ENCODE measurements at places on chromosomes 5 and 9.
A peak's percentile ranks its signal among the peaks of the same experiment; 100 is the strongest.

DNA sequence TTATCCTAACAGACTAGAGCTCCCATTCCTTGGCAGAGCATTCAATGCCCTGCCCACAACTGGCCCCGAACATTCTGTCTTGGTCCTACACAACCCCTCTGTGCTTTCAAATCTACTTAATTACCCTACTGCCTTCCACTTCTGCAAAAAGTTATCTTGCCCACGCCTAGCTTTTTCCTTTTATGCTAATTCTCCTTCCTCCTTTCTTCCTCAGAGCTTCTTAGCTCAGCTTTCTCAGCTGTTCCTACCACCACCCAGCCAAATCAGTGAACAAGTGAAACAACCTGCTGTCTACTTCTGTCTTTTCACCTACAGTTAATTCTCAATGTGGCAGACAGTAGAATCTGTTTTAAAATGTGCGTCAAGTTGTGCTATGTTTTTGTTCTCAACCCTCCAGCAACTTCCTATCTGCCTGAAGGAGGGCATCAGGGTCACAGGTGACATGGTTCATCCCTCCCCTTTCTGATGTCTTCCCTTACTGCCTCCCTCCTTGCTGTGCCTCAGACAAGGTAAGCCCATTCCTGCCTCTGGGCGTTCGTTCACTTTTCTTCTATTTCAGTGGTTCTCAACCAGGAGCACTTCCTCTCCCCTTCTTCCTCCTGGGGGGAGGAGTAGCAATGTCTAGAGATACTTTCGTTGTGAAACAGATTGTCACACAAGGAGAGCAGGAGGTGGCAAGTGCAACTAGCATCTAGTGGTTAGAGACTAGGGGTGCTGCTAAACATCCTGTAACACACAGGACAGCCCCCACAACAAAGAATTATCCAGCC is 1.3 kb upstream of the REEP5 start:
- DNase-seq: no peak

DNA sequence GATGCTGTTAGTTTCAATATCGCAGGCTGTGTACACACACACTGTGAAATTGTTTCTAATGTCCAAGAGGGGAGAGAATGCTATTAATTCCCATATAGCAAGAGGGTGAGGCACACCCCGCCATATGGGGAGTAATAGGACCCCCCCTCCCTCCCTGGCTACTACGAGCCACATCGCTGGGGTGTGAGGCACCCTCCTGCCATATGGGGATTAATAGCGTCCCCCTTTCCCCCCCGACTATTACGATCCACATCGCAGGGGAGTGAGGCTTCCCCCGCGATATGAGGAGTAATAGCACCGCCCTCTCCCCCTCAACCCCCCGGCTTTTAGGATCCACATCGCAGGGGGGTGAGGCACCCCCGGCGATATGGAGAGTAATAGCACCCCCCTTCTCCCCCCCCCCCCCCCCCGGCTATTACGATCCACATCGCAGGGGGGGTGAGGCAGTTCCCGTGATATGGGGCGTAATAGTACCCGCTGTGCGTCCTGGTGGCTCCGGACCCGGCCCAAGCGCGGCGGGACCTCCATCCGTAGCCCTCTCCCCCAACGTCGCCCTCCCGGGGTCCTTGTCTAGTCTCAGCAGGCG is 494 bp upstream of the STK32A start:
- no peak for DNase-seq

GRCh38 chr5:91128604-91129003 is 254.5 kb downstream of the ARRDC3 start:
- no peak for DNase-seq

- no peak for DNase-seq
Observed at GRCh38 chr5:180395540-180396274, 42.6 kb upstream of the GFPT2 start.

- DNase-seq: no peak
Observed at GRCh38 chr5:128303593-128303992, 220.0 kb downstream of the SLC12A2 start.

DNA sequence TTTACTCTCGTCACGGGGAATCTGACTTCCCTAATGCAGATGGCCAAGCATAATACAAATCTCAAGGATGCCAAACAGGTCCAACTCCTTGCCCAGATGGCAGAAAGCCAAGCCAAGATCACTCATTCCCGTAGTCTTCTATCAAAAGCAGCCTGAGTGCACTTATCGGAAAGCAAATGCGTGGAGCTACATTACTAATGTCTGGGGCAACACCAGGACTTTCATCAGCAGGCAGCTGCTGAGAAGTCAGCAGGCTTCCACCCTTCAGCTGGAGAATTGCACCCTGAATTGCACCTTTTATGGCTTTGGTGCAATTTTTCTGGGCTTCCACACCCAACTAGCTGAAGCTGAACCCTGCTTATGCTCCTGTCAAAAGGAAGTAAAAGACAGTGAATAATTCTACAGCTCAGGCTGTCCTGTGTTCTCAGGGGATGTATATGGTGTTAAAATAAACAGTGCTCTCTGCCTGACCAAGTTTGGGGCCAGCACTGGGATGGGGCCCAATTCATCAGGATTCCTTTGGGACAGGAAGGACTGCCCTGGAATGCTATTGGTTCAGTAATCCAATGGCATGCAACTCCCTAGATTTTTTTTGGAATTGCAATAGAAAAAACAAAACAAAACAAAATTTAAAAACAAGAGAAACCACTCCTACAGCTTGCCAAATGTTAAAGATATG is 92.6 kb downstream of the DPYSL3 start:
- no peak for DNase-seq

DNA sequence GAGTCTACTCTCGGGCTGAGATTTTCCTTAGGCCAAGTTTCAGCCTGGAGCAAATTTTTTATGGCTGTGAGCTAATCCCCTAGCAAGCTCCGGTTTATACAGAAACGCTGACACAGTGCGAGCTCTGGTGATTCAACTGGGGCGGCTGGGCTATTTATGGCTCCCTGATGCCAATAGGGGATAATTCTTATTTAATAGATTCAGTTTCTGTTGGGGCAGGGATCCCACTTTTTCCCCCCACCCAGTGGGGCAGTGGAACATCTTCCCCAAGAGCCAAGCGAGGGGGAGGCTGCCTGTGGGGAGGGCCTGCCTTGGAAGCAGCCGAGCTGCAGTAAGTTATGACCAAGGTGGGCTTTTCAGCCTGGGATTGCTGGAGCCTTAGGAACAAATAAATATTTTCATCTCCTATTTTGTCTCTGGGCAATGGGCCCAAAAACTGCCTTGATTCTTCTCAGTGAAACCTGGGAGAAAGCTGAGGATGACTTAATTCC is 129.1 kb downstream of the MACROH2A1 start:
- no peak for DNase-seq

DNA sequence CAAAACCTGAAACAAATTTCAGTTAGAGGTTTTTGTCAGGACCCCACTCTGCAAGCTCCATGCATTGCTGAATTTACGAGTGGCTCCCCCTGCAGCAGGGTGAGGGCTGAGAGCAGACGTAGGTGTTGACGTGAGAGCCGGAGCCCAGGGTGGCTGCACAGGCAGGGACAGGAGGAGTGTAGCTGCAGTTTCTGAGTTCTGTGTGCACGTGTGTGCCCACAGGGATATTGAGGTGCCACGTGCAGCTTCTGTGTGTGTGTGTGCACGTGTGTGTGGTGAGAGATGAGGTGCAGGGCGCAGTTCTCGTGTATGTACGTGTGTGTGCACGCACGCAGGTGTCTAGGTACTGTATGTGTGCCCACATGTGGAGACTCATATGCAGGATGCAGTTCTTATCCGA is 14.6 kb downstream of the PLEKHG4B start:
- DNase-seq: no peak

GRCh38 chr5:147734894-147735293 is 47.6 kb downstream of the JAKMIP2 start:
- DNase-seq: no peak

GRCh38 chr5:36719282-36719681 is 112.9 kb downstream of the SLC1A3 start:
- DNase-seq: no peak

DNA sequence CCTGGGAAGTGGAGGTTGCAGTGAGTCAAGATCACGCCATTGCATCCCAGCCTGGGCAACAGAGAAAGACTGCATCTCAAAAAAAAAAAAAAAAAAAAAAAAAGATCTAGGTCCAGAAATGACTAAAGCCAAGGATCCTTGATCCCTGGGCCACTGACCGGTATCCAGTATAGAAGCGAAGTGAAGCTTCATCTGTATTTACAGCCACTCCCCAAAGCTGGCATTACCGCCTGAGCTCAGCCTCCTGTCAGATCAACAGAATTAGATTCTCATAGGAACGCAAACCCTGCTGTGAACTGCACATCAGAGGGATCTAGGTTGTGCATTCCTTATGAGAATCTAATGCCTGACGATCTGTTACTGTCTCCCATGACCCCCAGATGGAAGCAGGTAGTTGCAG is 9.3 kb downstream of the CSNK1A1 start:
- no peak for DNase-seq

DNA sequence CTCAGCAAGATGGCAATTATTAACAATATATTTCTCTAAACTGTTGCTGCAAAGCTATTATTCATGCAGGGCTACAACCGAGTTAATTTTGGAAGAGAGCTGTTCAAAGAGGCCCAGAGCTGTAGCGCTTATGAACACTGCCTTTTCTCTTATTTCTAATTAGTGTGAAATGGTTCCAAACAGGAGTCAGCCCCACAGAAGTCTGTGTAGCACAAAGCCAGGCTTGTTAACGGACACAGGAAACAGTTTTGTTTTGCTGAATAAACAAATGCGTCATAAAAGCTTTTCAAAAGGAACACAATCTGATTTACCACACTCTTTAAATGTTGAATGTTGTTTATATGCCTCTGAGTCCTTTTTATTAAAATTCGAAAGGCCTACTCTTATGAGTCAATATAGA is 396.5 kb downstream of the ANXA1 start:
- no peak for DNase-seq

- DNase-seq: no peak
Observed at GRCh38 chr9:118263949-118264348, 559.7 kb downstream of the TLR4 start.

DNA sequence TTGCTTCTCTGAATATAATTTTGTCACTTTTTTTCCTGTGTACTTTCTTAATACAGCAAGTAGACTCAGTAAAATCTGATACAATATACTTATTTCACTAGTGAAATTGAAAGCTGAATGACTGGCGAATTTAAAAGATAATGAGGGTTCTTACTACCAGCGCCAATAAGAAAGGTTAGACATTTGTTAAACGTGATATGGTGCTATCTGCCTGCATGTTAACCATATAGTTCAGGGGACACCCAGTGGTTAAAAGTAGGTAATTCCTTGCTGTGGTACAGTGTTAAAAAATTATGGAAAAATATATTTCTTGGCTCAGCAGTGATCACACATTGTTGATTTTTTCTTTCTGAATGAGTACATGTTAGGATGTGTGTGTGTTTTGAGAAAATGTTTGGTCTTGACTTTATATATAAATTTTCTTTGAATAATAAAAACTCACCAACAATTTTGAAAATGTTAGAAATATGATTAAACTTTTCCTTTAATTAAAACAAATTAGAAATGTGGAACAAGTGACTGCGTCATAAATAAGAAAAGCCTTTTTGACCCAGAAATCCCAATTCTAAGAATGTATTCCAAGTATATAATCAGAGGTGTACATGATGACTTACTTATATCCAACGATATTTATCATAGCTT is 25.8 kb downstream of the CAST start:
- DNase-seq: peak; percentile 61

GRCh38 chr5:127011153-127011552 is 19.2 kb downstream of the MARCHF3 start:
- DNase-seq: no peak

- DNase-seq: no peak
Observed at GRCh38 chr5:36985387-36985786, 108.8 kb downstream of the NIPBL start.

DNA sequence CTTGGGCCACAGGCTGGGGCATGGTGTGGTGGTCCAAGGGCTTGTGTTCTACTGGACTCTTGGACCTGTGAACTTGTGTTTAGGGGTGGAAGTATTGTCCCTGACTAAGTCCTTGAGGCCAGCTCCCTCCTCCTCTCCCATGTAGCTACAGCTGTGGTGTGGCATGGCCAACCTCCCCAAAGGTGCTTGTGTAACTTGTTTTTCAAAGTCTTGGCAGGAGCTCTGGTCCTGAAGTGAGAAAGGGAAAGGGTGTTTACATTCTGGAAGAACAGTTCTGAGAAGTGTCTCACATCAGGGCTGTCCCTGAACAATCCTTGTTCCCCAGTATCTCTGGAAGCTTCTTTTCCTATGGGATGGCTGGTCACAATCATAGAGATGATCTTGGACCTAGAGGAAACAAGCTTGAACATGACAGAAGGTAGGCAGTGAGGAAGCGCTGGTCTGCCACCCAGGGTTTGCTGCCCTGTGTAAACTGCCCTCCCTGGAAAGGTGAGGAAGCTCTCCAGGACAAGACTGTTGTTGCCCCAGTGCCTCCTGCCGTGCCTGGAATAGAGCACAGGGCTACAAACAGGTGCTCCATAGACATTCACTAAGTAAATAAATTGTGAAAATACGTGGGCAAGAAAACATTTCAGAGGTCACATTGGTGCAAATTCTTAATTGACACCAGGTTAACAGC is 64.6 kb upstream of the KLF9 start:
- no peak for DNase-seq

DNA sequence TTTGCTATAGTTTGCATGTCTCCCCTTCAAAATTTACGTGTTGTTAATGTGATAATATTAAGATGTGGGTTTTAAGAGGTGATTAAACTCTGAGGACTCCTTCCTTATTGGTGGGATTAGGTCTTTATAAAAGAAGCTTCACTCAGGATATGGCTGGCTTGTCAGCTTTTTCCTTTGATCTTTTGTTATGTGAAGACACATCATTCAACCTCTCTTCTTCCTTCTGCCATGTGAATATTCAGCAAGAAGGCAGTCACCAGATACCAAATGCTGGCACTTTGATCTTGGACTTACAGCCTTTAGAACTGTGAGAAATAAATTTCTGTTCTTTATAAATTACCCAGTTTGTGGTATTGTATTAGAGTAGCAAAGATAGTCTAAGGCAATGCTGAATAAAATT is 855.9 kb upstream of the CDH10 start:
- DNase-seq: no peak

GRCh38 chr9:101705135-101705661 is 33.2 kb downstream of the GRIN3A start:
- DNase-seq: peak; percentile 51
